ENCODE measurements at places on chromosomes 11 and 22.

DNA sequence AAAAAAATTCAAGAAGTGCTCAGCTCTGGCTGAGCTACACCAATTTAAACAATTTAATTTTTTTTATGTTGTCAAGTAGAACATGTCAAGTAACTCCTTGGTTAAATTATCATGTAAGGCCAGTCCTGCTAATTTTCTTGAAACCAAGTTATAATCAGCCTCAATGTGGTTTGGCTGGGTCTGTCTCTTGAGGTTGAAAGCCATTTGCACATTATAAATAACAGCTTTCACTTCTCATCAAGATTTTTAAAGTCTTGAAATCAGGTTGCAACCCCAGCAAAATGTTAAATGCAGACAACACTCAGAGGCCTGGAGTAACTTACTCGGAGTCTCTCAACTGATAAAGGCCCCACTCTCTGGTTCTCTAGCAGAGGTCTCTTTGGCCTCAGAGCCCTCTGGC lies 324.4 kb downstream of the BRD1 start:
- DNase-seq, result no peak

- DNase-seq, result no peak
These were observed 43.0 kb upstream of the CCDC134 start for GRCh38 chr22:41757502-41757901.

DNA sequence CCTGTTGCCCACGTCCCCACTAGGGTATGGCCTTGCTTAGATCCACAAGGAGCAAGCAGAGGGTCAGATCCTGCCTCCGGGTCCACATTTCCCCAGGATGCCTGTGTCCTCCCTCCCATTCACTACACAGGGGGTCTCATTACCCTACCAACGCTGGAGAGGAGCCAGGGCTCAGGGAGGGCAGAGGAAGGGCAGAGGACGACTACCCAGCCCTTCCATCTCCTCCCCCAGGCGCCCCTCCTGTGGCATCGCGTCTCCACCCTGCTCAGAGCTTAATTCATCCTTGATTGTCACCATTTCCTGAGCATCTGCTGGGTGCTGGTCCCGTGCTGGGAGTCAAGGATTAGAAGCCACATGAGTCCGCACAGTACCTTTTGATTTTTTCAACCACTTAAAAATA lies 5.0 kb downstream of the NFAM1 start:
- no peak for DNase-seq

GRCh38 chr11:96151501-96151900 lies 191.5 kb downstream of the MAML2 start:
- no peak for DNase-seq

DNA sequence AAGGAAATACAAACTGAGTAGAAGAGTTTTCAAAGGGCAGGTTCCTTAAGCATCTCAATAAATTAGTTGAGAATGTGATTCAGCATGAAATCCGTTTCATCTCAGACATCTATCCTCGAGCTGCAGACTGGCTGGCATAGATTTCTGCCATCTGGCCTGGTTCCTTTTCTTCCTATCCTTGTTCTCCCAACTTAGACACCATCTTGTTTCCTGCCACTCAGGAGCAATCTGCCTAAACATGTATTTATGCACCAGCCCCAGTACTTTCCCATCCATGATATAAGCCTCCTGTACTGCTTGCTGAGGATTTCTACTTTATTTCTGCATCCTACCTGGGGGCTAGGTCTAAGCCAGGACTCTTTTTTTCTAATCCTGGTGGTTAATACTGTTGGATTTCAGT lies 359.1 kb upstream of the C11orf87 start:
- no peak for DNase-seq

DNA sequence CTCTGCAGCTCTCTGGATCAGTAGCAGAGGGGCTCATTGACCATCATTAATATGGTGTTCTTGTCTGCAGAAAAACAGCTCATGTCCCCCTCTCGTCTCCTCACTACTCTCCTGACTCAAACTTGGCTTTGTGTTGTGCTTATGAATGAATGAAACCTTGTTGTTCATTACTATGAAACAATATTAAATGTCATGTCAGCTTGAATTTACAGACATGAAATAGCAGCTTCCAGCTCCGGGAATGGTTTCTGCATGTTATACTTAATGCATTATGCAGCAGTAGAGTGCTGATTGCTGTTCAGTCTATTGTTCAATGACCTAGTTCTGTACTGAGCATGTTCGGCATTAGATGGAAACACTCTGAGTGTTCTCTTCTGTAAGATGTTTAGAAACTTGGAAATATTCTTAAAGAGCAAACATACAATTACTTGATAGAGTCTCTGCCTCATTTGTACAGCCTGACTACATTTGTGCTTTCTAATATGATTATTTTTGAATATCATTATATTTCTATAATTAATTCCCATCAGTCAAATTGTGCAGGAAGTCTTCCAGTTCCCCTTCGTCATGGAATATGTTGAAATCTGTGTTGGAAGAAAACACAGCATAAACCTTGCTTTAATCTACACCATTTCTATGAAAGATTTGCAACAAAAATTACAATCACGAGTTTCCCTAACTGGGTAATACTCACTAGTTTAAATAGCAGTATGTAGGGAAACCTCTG lies 340.4 kb downstream of the SOX6 start:
- no peak for DNase-seq

DNA sequence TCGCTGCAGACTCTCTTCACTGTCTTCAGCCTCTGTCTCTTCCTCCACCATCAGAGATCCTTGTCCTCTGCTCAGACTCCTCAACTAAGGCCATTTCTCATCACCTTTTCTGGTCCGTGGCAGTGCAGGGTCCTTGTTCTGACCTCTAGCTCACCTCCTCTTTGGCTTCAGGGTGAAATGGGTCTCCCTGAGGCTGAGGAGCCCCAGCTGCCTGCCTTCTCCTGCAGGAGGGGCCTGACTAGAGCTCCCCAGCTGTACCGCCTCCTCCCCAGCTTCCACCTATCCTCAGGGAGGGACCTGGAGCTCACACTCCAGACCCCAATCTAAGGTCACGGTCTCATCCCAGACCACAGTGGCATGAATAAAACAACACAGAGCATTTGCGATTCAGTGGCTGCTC lies 203.0 kb downstream of the TRIM29 start:
- DNase-seq, result no peak

GRCh38 chr11:71895961-71896360 lies 17.7 kb downstream of the DEFB131B start:
- no peak for DNase-seq

DNA sequence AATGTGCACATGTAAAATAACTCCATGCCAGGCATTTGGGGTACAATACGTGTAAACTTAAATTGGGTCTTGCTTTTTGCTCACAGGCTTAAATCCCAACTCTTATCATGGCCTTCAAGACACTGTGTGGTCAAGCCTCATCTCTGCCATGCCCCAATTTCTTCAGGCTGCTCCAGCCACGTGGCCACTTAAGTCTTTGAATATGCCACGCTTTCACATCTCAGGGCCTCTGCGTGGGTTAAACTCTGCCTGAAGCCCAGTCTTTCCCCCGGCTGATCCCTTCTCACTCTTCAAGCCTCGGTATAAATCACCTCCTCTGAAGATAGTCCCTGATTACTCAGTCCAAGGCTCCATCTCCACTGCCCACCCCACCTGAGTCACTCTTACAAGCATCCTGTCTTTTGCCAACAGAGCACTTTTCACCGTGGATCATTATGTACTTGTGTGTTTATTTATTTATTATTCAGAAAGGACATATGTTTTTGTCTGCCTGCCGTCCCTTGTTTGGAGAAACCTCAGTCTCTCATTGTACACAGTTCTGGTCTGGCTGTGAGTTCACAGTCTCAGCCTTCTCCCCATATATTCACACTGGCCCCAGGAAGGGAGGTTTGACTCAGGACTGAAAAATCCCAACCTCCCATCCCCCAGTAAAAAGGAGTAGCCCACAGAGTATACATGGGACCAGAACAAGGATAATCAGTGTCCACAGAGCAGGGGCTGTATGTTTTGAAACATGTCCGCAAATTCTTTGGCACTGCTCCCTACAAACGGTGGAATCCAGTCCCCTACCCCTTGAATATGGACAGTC lies 344.7 kb downstream of the MN1 start:
- DNase-seq, result no peak

GRCh38 chr11:20563866-20564265 lies 35.5 kb upstream of the SLC6A5 start:
- no peak for DNase-seq

DNA sequence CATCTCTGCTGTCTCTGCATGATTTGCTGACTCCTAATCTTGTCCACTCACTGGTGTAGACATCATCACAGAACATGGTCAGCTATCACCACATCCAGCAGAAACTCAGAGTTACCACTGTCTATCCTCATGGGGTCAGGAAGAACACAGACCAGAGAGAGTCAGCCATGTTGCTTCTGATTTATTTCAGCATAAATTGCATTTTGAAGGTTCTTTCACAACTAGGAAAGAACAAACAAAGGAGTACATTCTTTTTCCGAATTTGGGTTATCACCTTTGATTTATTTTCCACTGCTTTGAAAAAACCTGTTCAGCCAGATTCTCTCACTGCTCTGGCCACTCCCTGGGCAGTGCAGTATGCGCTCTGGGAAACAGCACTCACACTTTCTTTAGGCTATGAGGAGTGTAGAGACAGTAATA lies 172.0 kb upstream of the MTMR2 start:
- no peak for DNase-seq

- DNase-seq, result no peak
These were observed 4.5 kb upstream of the TPP1 start for GRCh38 chr11:6623391-6624363.

- DNase-seq, result no peak
These were observed 15.3 kb upstream of the CAPN5 start for GRCh38 chr11:77051511-77051910.

DNA sequence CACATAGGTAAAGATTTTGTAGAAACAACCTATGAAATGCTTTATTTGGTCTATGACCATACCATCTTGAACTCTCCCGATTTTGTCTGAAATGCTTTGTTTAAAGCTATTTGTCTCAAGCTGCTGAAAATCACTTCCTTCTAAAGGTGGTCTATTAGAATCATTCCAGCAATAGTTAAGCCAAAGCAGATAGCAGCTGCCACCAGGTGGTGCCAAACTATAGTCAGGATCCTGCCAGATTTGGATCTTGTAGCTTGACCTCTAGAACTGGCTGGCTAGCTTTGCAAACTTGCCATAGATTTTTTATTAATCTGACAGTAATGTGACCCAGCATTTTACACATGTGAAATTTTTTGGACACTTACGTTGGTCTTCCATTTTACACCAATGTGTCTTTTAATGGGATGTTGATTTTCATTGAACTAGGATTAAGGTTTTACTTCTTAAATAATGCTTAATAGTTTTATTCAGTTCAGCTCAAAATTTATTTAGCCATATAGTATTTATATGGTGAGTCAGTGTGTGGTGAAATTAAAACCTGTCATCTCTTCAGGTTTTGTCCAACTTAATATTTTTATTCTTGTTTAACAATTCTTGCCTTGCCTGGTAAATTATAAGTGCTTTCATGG lies 19.7 kb downstream of the CTR9 start:
- peak; percentile 33 for DNase-seq

GRCh38 chr22:31881200-31881599 lies 63.1 kb upstream of the YWHAH start:
- no peak for DNase-seq

- no peak for DNase-seq
These were observed 92.9 kb downstream of the TRAF6 start for GRCh38 chr11:36417154-36417553.

- no peak for DNase-seq
These were observed 84.1 kb downstream of the DGCR2 start for GRCh38 chr22:19038164-19038546.

DNA sequence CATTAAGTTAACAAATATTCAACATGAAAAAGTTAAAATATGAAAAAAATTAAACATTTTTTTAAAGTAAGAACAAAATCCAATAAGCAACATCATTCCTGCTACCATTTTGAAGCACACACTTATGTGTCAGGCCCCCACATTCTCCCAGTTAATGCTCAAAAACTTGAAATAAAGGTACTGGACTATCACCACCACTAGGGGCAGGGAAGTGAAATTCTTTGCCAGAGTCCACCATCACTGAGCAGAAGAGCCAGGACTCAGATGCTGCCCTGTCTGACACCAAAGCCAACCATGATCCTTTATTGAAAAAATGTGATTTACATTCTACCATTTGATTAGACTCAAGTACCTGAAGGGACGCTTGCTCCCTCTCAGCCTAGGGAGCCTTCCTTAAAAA lies 39.1 kb downstream of the PITPNB start:
- peak; percentile 28 for DNase-seq

GRCh38 chr11:108170184-108170583 lies 48.8 kb downstream of the ACAT1 start:
- DNase-seq, result peak; percentile 18

DNA sequence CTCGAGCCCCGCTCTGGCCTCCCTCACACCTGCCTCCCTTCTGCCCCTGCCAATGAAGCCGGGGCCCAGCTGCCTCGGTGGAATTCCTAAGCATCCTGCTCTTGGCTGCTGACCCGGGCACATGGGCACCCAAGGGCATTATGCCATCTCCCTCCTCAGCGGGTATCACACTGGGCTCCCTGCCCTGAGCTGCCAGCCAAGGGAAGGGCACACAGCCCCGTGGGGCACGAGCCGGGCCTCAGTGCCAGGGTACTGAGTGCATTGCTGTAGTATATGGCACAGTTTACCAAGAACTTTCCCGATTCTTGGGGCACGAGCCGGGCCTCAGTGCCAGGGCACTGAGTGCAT lies 43.8 kb upstream of the JAM3 start:
- no peak for DNase-seq

- no peak for DNase-seq
These were observed 76.9 kb downstream of the DSCAML1 start for GRCh38 chr11:117720061-117720511.

DNA sequence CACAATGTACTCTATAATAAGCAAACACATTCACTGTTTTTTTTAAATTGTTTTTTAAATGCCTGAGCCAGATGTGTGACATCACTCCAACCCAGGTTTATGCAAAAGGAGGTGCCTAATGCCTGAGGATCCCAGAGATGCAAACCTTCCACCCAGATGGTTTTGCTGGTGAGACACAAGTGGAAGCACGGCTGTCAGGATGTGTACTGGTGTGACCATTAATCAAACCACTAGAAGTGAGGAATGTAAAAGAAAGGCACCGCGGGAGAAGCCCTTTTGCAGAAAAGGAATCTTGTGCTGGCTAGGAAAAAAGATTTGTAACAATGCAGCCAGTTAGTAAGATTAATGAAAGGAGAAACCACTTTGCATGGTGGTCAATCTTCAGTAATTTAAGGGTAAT lies 407.4 kb downstream of the LARGE1 start:
- DNase-seq, result no peak

DNA sequence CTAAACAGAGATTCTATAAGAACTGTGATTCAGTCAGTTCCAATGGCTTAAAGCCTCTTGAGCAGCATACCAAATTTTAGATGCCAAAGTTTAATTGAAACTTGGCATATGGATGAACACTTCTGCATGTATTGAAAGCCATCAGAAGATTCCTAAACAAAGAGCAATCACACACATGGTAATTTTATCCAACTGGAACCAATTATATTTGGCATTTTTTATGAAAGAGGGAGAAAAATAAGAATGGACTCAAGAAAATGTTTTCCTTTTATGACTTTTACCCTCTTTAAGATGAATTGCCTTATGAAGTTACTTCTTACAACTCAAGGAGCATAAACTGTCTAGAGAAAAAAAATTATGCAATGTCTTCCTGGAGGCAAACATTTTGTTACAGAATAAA lies 7.4 kb downstream of the TRPC6 start:
- DNase-seq, result no peak
